CD4-positive, CD25-positive, alpha-beta regulatory T cell (primary cell): ENCODE measurements at places on chromosomes 13 and 19. TPM values are rescaled to one million over a fixed set of nuclear protein-coding genes. Genes with fewer than 3 reads are reported as not detected.

WDR88 gene
- not detected for total RNA-seq

HAUS8 gene
- 26.9 TPM for total RNA-seq

SOX1 gene
- not detected for total RNA-seq

ZNF234 gene
- 4.6 TPM for total RNA-seq

ZNF490 gene
- total RNA-seq, result 11.3 TPM

IL11 gene
- not detected for total RNA-seq

DENND1C gene
- total RNA-seq, result 125 TPM

MED26 gene
- total RNA-seq, result 62.5 TPM

ITGBL1 gene
- total RNA-seq, result not detected

WIZ gene
- total RNA-seq, result 17.6 TPM

ZNF227 gene
- 21.6 TPM for total RNA-seq

NEK5 gene
- total RNA-seq, result not detected

GRCh38 chr13:46235286-46235685, 23.6 kb downstream of the LRRC63 start:
- no peak for DNase-seq

DNA sequence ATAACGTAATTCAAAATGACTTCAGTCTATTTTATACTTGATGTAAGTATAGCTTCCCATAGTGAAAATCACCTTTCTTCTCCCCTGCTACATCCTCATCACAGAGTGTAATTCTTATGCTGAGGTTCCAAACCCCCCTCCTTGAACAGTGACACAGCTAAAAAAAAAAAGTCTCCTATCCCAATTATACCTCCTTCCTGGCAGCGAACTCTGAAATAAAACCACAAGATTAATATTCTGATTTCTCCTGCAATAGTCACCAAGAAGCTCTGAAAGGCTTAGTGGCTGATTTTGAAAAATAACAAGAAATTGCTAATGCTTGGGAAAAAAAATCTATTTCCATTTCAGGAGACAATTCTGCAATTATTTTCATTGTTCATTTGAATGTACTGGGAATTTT, 36.3 kb downstream of the EFNB2 start:
- DNase-seq, result no peak

- no peak for DNase-seq
These were observed at the start of gene GDF15 for GRCh38 chr19:18385675-18386542. Gene GDF15 (plus strand): TSS chr19:18386158. CDS start chr19:18386190, 32 bp downstream.

- DNase-seq, result no peak
These were observed 6.6 kb upstream of the FBXW9 start for GRCh38 chr19:12703046-12703445.

GRCh38 chr13:105787632-105788031, 747.8 kb downstream of the EFNB2 start:
- DNase-seq, result no peak

- DNase-seq, result no peak
These were observed 19.4 kb downstream of the DYRK1B start for GRCh38 chr19:39814595-39814994.

- DNase-seq, result no peak
These were observed 204.4 kb upstream of the SERP2 start for GRCh38 chr13:44169018-44169911.

DNA sequence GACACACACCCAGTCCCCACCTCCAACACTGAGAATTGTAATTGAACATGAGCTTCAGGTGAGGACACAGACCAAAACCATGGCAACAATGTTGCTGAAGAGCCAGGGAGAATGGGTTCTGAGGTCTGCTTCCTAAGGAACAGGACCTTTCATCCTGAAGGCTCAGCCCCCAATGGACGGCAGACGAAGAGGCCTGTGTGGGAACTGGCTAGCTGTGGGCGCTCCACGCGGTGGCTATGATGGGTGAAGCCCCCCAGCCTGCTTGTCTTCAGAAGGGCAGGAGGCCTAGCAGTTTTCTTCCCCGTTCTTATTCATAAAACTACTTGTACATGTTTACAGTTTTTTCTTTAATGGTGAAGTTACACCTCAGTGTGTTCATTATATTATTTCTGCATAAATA, 136.1 kb upstream of the SPACA7 start:
- DNase-seq, result no peak

DNA sequence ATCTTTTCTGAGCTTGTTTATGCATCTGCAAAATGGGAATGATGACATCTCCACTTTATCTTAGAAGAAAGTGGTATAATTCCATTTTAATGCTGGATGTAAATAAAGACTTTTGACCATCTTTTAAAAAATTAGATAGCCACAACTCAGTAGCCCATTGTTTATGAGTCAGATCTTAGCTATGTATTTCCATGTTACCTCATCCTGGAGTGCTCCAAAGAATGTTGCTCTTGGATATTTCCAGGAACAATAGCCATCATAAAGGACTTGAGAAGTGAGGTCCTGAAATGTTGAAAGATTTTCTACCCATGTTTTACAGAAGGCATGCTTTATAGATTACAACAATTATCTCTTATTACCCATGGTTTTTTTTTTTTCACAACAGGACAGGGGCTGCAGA, 229.3 kb upstream of the EDNRB start:
- no peak for DNase-seq

GRCh38 chr19:14094854-14095253, 4.3 kb upstream of the SAMD1 start:
- DNase-seq, result no peak

- no peak for DNase-seq
These were observed 36.1 kb upstream of the TMEM255B start for GRCh38 chr13:113722921-113723320.

- DNase-seq, result no peak
These were observed 5.4 kb downstream of the ZNF8 start for GRCh38 chr19:58284199-58284598.

- DNase-seq, result no peak
These were observed 389.2 kb downstream of the NDFIP2 start for GRCh38 chr13:79870123-79870522.

GRCh38 chr13:109131698-109132257, 502.4 kb downstream of the MYO16 start:
- DNase-seq, result no peak

DNA sequence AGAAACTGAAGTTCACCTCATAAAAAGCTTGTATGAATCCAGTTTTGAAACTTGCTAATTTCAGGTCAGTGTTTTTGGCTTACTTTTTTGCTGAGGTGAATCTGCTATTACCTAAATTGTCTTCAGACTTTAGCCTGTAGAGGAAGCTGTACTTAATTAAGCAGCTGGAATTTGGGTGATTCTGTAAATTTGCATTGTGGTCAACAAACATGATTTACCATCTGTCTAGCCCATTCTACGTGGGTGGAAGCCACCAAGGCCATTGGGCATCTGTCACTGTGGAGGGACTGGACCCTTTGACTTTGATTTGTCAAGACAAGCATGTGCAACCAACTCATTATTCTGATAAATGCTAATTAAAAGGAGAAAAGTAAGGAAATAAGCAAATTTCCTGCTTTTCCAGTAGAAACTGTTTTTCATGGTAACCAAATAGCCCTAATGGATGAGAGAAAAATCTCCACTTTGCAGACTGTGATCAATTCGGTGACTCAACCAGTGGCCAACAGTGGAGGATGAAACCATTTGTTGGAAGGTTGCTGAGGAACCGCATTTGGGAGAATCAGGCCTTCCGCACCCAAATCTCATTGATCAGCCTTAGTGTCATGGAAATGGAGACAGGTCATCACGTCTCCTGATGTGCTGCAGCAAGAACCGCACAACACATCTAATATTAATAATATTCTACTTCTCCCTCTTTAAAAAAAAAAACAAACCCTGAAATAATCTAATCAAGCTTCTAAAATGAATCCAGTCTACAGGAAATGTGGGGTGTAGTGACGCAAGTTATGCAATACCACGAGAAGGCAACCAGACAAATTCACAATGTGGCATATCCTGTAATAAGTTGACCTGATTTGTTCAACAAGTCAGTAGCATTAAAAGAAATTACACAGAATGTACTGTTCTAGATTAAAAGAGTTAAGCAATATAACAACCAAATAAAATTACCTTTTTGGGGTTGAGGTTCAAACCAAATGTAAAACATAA, 54.3 kb downstream of the GARRE1 start:
- peak; percentile 70 for DNase-seq

DNA sequence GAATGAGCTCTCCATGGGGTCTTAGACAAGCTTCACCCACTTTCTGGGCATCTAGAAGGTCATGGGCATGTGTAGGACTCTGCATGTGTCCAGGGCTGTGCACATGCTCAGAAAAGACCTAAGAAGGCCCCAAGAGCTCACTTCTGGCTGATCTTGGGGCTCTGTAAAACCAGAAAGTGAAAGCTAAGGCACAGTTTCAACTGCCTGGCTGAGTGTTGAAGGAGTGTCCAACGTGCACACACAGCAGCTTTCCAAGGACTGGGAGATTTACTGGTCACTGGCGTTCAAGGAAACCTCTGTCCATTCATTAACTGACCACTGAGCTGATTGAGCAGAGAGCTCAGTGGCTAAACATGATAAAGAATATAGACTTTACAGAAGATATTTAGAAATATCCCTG, 137.9 kb downstream of the KATNAL1 start:
- DNase-seq, result no peak

- DNase-seq, result no peak
These were observed 29.0 kb downstream of the LILRB4 start for GRCh38 chr19:54691582-54692297.

- DNase-seq, result no peak
These were observed 68.6 kb downstream of the DPF1 start for GRCh38 chr19:38155453-38155852.

- DNase-seq, result no peak
These were observed 5.1 kb upstream of the FCGBP start for GRCh38 chr19:39939556-39939955.

DNA sequence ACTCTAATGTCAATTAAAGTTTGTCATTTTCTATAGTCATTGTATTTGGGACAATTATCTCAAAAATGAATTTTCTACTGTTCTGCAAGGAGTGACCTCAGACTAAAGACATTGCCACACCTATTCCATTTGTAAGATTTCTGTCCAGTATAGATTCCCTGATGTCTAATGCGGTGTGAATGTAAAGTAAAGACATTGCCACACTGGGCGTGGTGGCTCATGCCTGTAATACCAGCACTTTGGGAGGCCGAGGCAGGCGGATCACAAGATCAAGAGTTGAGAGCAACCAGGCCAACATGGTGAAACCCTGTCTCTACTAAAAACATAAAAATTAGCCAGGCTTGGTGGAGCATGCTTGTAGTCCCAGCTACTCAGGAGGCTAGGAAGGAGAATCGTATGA, 13.8 kb upstream of the ZNF83 start:
- DNase-seq, result no peak

GRCh38 chr19:57786286-57786685, 16.8 kb downstream of the ZNF586 start:
- no peak for DNase-seq

- no peak for DNase-seq
These were observed 730.7 kb downstream of the UQCRFS1 start for GRCh38 chr19:28482221-28482620.

DNA sequence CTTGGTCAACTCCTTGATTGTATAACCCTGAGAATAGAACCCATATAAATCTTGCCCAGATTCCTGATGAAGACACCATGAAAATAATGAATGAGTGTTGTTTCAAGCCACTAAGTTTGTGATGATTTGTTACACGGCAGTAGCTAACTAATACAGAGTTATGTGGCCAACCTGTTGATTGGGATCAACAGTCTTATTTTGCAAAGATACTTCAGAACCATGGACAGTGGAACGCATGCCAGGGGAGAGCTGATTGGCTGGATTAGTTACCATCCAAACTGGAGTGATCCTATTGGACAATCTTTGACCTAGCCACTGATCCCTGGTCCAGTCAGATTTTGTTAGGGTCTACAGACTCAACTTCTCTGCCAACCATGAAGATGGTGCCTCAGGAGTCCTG, 26.6 kb downstream of the CD70 start:
- no peak for DNase-seq

DNA sequence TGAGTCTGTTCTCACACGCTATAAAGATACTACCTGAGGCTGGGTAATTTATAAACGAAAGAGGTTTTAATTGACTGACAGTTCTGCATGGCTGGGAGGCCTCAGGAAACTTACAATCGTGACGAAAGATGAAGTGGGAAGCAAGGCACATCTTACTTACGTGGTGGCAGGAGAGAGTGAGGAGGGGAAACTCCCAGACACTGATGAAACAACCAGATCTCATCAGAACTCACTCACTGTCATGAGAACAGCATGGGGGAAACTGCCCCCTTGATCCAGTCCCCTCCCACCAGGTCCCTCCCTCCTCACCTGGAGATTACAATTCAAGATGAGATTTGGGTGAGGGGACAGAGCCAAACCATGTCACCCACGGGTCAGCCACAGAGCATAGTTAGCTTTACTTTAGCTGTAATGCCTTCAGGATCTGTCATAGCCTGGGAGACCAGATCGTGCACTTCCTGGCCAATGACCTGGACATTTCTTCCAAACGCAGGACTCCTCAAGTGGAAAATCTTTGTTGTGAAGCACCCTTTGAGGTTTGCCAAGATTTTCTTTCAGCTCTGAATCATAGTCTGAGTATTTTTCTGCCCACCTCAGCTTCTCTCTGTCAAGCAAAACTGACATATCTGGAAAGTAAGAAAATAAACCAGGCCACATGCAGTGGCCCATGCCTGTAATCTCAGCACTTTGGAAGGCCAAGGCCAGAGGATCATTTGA, 25.2 kb upstream of the HIF3A start:
- no peak for DNase-seq

DNA sequence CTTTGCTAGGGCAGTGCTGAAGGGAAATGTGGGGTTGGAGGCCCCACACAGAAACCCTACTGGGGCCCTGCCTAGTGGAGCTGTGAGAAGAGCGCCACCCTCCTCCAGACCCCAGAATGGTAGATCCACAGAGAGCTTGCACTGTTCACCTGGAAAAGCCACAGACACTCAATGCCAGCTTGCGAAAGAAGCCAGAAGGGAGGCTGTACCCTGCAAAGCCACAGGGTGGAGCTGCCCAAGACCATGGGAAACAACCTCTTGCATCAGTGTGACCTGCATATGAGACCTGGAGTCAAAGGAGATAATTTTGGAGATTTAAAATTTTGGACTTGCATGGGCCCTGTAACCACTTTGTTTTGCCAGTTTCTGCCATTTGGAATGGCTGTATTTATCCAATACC, 615.4 kb upstream of the MIR17HG start:
- no peak for DNase-seq
